ENCODE measurements at places on chromosomes 7 and 10.

GRCh38 chr7:30038196-30038980 is 10.2 kb downstream of the PLEKHA8 start:
- no peak for DNase-seq

DNA sequence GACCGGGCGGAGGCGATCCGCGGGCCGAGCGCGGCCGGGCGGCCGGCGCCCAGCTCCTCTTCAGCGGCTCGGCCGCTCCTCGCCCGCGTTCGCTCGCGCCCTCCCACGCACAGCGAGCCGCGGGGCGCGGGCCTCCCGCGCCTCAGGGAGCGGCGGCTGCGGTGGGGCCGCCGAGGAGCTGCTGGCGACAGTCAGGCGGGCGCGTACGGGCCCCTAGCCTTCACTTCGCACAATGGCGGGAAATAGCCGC is at the start of gene MCMBP:
Gene MCMBP (minus strand): TSS at position 234 of the 250 bp plus-strand sequence. CDS start 259 bp downstream, outside the sequence.
- no peak for DNase-seq

DNA sequence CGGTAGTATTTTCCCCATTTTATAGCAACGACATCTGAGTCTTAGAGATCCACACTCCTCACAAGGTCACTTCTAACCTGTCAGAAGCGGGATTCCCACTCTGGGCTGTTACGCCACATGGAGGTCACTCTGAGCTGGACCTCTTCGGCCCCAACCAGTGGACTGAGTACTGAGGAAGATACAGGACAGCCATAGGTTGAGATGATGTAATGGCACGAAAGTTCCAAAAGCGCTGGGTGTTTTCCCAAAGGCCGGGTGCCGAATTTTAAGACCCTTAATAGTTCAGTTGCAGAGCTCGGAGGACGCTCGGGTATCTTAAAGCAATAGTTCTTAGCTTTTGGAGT is 699 bp downstream of the GHITM start:
- DNase-seq, result no peak

- DNase-seq, result no peak
These were observed 3.8 kb downstream of the AHCYL2 start for GRCh38 chr7:129228633-129229032.

- DNase-seq, result no peak
These were observed 12.8 kb downstream of the ANKRD22 start for GRCh38 chr10:88838766-88839350.

- no peak for DNase-seq
These were observed 1.1 kb upstream of the PPP1R9A start for GRCh38 chr7:94906065-94906851.

DNA sequence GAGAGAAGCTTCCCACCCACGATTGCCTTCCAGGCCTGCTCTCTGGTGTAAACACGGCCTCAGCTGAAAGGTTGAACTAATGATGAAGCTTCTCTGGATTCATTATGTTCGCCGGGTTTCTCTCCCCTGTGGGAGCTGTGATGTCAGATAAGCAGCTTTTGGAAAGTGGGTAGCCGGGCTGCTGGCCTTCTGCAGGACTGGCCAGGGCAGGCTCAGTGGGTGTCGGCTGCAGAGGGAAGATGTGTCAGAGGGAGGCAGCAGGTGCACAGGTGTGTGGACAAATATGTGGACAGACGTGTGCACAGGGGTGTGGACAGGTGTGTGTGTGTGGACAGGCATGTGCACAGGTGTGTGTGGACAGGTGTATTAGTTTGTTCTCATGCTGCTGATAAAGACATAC is 28.5 kb upstream of the PSMG3 start:
- no peak for DNase-seq

DNA sequence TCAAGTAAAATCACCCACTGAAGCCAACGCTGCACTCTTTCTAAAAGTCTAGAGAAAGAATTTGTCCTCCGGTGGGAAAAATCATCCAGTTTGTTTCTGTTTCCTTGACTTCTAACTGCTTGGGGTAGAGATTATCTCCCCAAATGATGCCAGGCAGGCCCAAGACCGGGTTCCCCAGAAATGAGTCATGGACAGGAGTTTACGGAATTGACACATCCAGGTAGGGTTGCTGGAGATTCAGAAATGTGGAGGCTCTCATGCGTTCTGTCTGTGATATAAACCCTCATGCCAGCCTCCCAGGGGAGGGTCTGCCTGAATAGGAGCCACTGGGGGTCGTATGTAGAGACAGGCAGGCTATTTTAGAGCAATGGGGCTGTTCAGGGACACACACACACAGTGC is 230.9 kb downstream of the TCERG1L start:
- DNase-seq, result no peak

DNA sequence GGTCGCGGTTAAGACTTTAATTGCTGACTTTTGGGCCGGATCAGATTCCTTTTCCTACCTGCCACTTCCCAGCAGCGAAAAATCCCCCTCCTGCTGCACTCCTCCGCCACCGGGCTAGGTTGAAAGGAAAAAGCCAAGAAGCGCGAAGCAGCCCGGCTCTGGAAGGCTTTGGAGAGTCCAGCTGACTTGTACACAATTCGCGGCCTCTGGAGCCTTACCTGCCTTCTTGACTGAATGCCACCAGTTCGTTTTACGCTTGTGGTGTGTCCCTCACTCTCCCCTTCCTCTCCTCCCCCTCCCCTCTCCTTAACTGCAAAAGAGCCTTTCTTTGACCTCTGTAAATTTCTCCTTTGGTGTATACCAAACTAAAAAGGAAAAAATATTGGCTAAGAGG is 2.7 kb upstream of the FEZF1 start:
- DNase-seq, result no peak

- no peak for DNase-seq
These were observed 1165.4 kb downstream of the XPNPEP1 start for GRCh38 chr10:108757946-108758345.

GRCh38 chr7:134454277-134454676 is 4.6 kb downstream of the AKR1B1 start:
- no peak for DNase-seq

DNA sequence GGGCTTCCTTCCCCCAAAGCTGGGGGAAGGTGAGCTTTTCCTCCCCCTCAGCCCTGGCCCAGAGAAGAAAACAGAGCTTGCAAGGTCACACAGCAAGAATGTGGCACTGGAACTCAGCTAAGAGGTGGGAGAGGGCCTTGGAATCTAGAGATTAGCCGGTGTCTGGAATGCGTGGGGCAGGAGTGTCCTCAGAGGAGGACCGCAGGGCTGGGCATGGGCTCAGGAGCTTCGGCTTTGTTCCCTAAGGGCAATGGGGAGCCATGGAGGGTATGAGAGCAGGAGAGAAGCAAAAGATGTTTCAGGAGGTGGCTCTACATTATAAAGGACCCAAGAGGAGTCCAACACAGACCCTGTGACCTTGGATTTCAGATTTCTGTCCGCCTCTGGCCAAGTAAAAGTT is 127.2 kb upstream of the TNRC18 start:
- DNase-seq, result no peak

- DNase-seq, result no peak
These were observed at the start of gene PLPP4 for GRCh38 chr10:120456626-120457430. Gene PLPP4 (plus strand): TSS chr10:120457227. CDS start chr10:120457306, 79 bp downstream.

DNA sequence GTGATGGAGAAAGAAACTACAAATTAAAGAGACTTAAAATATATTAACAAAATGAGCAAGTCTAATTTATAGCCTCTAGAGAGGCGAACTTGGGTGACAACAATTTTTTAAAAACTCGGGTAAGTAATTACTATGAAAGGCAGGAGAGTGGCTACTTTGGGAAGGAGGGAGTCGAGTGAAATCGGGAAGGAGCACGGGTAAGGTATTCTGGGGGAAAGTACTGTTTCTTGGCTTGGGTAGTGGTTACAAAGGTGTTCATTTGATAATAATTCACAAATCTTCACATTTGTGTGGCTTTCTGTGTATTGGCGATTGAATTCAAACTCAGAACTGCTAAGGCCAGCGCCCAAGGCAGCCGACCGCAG is 32.9 kb upstream of the GRID1 start:
- no peak for DNase-seq

DNA sequence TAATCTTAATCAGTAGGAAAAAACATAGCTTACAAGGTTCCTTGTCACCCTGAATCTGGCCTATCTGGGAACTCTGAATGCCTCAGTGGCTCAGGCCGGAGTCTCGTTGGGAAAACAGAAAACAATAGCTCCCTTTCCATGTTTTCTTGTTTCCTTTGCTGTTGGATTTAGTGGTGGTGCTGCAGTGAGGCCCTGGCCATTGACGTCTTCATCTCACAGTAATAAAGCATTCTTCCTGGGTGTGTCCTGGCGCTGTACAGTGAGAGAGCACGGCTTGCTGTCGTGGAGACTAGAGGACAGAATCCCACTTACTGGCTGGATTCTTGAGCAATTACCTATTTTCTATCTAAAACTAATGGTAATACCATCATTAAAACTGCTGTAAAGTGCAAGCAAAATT is 1.3 kb upstream of the SPOCK2 start:
- no peak for DNase-seq

- DNase-seq, result no peak
These were observed 40.0 kb downstream of the MICALL2 start for GRCh38 chr7:1419310-1419634.

GRCh38 chr7:73461782-73462285 is 28.3 kb downstream of the FZD9 start:
- DNase-seq, result no peak
